ENCODE measurements at places on chromosomes 1 and 21.

GRCh38 chr21:38355992-38356781 is 99.4 kb downstream of the KCNJ15 start:
- peak; percentile 61 for DNase-seq

DNA sequence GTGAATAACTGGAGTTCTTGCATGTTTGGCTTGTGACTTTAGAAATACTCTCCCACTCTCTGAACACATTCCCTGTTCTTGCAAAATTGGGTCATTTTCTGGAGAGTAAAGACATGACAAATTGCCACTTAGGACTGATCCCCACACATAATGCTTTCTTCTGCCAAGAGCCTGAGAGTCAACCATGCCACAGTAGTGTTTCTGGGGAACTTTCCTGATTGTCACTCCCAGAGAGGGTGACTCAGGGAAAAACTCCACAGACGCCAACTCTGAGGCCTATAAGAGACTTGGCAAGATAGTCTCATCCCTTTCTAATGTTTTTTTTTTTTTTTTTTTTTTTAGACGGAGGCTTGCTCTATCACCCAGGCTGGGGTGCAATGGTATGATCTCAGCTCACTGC is 157.8 kb downstream of the ATG4C start:
- no peak for DNase-seq

DNA sequence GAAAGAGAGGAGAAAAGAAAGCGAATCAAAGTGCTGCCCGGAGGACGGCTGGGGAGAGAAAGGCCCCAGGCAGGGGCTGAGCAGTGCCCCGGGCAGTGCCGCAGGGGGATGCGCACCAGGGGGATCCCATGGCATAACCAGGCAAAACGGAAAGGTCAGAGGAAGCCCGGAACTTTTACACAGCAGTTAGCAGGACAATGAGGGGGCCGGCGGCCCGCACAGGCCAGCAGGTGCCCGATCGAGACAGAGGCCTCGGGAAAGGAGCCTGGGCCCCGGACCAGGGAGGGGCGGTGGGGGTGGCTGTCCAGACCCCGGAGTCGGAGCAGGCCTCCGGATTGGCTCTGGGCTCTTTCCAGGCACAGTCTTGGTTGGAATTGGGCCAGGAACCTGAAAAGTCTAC is 86.8 kb downstream of the CASZ1 start:
- DNase-seq = no peak

- peak; percentile 9 for DNase-seq
Measured at GRCh38 chr1:66182551-66183178, 351.3 kb upstream of the SGIP1 start.

DNA sequence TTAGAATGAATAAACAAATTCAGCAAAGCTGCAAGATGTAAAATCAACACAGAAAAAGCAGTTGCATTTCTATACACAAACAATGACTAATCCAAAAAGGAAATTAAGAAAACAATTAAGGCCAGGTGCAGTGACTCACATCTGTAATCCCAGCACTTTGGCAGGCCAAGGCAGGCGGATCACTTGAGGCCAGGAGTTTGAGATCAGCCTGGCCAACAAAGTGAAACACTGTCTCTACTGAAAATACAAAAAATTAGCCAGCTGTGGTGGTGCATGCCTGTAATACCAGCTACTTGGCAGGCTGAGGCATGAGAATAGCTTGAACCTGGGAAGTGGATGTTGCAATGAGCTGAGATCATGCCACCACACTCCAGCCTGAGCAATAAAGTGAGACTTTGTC is 22.3 kb downstream of the THEM4 start:
- no peak for DNase-seq

- peak; percentile 23 for DNase-seq
Measured at GRCh38 chr1:150813028-150813707, 5.1 kb upstream of the CTSK start.

DNA sequence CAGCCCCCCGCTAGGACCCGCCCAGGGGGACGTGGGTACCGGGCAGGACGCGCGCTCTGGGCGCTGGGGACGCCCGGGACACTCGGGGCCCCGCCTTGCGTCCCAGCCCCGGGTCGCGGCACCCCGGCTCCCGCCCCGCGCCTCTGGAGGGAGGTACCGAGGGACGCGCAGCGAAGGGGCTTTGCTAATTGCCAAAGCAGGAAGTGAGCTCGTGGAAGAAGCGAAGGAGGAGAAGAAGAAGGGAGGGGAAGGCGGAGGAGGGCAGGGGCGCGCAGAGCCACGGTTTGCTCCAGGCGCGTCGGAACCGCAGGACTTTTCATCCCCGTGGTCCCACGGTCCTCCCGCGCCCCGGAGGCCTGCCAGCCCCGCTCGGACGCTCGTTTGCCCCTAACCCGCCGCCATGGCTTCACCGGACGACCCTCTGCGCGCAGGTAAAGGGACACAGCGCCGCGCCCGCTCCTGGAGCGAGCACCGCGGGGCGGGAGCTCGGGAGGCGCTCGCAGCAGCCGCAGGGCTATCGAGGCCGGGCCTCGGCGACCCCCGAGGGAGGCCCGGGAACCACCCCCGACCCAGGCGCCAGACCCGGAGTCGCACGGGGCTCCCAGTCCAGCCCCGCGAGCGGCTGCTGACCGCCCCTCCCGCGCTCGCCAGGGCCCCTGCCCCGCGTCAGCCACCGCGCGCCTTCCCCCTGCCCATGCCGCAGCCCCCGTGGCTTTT is 1.3 kb downstream of the EDARADD start:
- no peak for DNase-seq

- DNase-seq = peak; percentile 45
Measured at GRCh38 chr1:201640624-201641023, 101.7 kb downstream of the NAV1 start.

GRCh38 chr1:240193679-240194078 is 102.0 kb downstream of the FMN2 start:
- DNase-seq = no peak

GRCh38 chr1:33168556-33169289 is 13.1 kb downstream of the TRIM62 start:
- DNase-seq = no peak

- no peak for DNase-seq
Measured at GRCh38 chr1:183778568-183779433, 26.1 kb upstream of the RGL1 start.

- DNase-seq = no peak
Measured at GRCh38 chr1:12015001-12015491, 4.3 kb upstream of the MIIP start.

- peak; percentile 5 for DNase-seq
Measured at GRCh38 chr1:3005771-3006170, 15.5 kb upstream of the ACTRT2 start.

- peak; percentile 73 for DNase-seq
Measured at GRCh38 chr1:161958425-161958824, 65.2 kb downstream of the OLFML2B start.

DNA sequence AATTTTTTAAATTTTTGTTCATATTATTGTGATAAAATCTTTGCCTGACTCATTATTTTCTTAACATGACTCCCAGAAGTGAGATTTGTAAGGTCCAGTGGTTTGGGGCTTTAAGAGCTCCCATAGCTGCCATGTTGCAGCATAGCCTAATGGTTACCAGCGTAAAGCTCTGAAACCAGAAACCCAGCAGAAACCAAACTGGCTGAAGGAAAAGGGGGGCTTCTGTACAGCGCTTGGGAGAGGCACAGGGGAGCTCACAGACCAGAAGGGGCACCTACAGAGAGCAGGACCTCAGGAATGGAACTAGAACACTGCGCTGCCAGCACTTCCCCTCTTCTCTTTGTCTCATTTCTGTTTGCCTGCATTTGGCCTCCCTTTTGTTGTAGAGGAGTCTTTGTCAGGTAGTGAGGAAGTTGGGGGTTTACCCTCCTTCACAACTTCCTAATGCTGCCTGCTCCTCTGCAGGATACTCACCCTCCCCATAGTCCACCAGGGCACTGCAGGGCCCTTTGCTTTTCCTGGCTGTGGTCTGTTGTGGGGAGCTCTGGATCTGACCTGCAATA is 2.6 kb upstream of the PYCR2 start:
- DNase-seq = no peak

- no peak for DNase-seq
Measured at GRCh38 chr1:211882381-211883004, 51.9 kb upstream of the LPGAT1 start.

Data from head of caudate nucleus (tissue), 42 donors.